Endodermal cell (in vitro differentiated cells): ENCODE measurements at places on chromosomes 11 and 22. TPM values are rescaled to one million over a fixed set of nuclear protein-coding genes. Genes with fewer than 3 reads are reported as not detected.

GRCh38 chr11:73980001-73980961 lies 2.4 kb downstream of the UCP2 start:
- DNase-seq = peak; percentile 41
- H3K4me1 ChIP-seq = peaks cover 10% of the 10 kb centered on the region
- no peak overlapping the region for H3K27ac ChIP-seq
- peak overlapping the region; percentile 92 for H3K4me3 ChIP-seq
- no peaks in the 10 kb centered on the region for H3K27me3 ChIP-seq

- peak overlapping the region; percentile 26 for H3K27ac ChIP-seq
- peak overlapping the region; percentile 91 for H3K4me3 ChIP-seq
- H3K27me3 ChIP-seq = no peaks in the 10 kb centered on the region
- H3K36me3 ChIP-seq = no peaks in the 10 kb centered on the region
Observed at GRCh38 chr22:28442711-28443525, 236.7 kb downstream of the TTC28 start.

- H3K4me1 ChIP-seq = no peaks in the 10 kb centered on the region
- no peak overlapping the region for H3K4me3 ChIP-seq
- no peak for DNase-seq
Observed at GRCh38 chr11:78514922-78515502, 59.7 kb downstream of the NARS2 start.

- H3K4me1 ChIP-seq = peaks cover 4% of the 10 kb centered on the region
- peaks cover 33% of the 10 kb centered on the region for H3K36me3 ChIP-seq
- peak overlapping the region; percentile 77 for H3K27ac ChIP-seq
- H3K4me3 ChIP-seq = no peak overlapping the region
- peak; percentile 58 for DNase-seq
- no peaks in the 10 kb centered on the region for H3K27me3 ChIP-seq
Observed at GRCh38 chr11:46675288-46675851, 25.0 kb downstream of the ARHGAP1 start.

- peaks cover 6% of the 10 kb centered on the region for H3K27me3 ChIP-seq
- no peak overlapping the region for H3K4me3 ChIP-seq
- peak; percentile 96 for DNase-seq
- no peak overlapping the region for H3K27ac ChIP-seq
- H3K36me3 ChIP-seq = no peaks in the 10 kb centered on the region
- no peaks in the 10 kb centered on the region for H3K4me1 ChIP-seq
Observed at GRCh38 chr11:75022759-75023396, 34.1 kb downstream of the NEU3 start.

The MMP12 gene
- not detected in 3 replicates for total RNA-seq

The GUCY1A2 gene
- total RNA-seq = 3.3 to 6.5 TPM (median 5.3 TPM) in 3 replicates
